Stimulated activated CD8-positive, alpha-beta memory T cell treated with anti-CD3 and anti-CD28 coated beads, Interleukin-7, amount 100 ng/mL, for 1 hour (primary cell): ENCODE measurements at places on chromosomes 2 and 18.

- no peak for DNase-seq
These were observed 144.8 kb downstream of the ROCK1 start for GRCh38 chr18:20966795-20967194.

DNA sequence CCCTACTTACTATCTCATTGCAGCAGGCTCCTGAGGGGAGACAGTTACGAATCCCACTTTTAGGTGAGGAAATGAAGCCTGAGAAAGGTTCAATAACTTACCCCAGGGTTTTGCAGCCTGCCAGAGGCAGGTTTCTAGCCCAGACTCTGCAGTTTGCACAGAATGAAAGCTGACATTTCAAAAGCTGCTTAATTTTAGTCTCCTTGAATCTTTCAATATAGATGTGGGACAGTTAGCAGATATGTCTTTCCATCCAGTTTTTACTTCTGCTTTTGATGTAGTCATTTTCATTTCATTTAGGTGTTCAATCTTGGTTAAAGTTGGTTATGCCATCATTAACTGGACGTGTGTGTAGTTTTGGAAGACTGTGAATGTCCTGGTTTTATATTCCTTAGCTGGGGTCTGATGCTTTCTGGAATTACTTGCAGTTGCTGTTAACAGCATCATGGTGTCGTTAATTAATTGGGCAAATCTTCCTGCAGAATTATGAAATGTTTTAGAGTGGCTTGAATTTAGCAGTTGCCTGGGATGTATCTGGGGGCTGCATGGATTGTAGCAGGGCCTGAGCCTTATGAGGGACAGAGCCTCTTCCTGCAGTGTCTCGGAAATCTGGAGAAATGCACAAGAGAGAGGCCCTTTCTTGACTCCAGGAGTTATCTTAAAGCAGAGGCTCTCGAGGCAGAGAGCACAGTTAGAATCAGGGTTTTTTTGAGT lies 100.8 kb downstream of the ZNF532 start:
- DNase-seq: no peak

- no peak for DNase-seq
These were observed 13.4 kb upstream of the ARHGEF4 start for GRCh38 chr2:130823171-130823885.

GRCh38 chr18:26088487-26088886 lies 1.9 kb downstream of the SS18 start:
- no peak for DNase-seq

GRCh38 chr18:24802456-24802855 lies 342.0 kb downstream of the HRH4 start:
- DNase-seq: no peak

DNA sequence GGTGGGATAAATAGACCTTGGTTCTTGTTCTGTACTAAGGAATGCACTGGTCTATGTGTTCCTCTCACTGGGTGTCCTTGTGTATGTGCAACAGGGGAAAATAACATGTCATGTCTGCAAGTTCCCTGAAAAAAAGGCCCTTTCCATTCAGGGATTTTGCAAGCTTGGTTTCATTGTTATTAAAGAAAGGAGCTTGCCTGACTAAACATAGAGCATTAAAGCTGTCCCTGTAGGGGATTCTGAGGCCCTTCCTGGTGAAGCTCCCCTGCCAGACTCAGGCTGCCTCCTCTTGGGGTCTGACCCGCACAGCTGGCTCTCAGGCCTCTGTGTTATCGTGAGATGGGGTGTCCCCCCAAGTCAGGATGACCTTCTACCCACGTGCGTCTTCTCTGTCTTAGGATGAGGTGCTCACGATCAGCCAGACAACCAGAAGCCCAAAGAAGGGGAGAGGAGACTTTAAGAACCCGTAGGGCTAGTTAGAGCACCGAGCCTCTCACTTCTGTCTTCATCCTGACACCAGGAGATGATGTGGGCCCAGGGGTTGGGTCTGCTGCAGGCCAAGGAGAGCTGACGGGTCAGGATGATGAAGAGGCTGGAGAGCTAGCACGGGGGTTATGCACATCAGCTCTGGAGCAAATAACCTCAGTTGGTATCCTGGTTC lies 21.2 kb downstream of the CAPG start:
- DNase-seq: no peak
